Breast epithelium (tissue), 4 donors: ENCODE measurements at places on chromosomes 5 and 9. TPM values are rescaled to one million over a fixed set of nuclear protein-coding genes. Genes with fewer than 3 reads are reported as not detected.

Gene C7
- total RNA-seq, result 109 TPM

- H3K4me1 ChIP-seq, result peaks cover 8% of the 10 kb centered on the region
- no peak overlapping the region for H3K27ac ChIP-seq
- H3K27me3 ChIP-seq, result no peaks in the 10 kb centered on the region
- no peaks in the 10 kb centered on the region for H3K36me3 ChIP-seq
- DNase-seq, result no peak
These were observed 487.2 kb upstream of the TUSC1 start for GRCh38 chr9:26165426-26165825.

- H3K27ac ChIP-seq, result no peak overlapping the region
- no peaks in the 10 kb centered on the region for H3K4me1 ChIP-seq
- no peaks in the 10 kb centered on the region for H3K27me3 ChIP-seq
- no peak overlapping the region for H3K4me3 ChIP-seq
- DNase-seq, result no peak
- no peaks in the 10 kb centered on the region for H3K36me3 ChIP-seq
These were observed 302.4 kb downstream of the MAT2B start for GRCh38 chr5:163807781-163808180.

GRCh38 chr5:111224561-111225345 lies 569 bp downstream of the CAMK4 start:
- H3K4me1 ChIP-seq, result no peaks in the 10 kb centered on the region
- no peaks in the 10 kb centered on the region for H3K36me3 ChIP-seq
- DNase-seq, result no peak

Gene C9orf153
- 0.59 TPM for total RNA-seq

Gene PAEP
- total RNA-seq, result not detected

DNA sequence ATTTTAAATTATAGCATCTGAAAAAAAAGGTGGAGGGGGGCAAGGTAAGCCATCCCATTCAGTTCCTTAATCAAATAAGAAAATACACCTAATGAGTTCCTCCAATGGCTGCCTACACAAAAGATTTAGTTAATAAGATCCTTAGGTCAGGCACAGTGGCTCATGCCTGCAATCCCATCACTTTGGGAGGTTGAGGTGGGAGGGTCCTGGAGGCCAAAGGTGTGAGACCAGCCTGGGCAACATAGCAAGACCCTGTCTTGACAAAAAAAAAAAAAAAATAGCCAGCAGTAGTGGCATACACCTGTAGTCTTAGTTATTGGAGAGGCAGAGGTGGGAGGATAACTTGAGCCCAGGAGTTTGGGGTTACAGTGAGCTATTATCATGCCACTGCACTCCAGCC lies 78.4 kb downstream of the ST8SIA4 start:
- H3K4me3 ChIP-seq, result no peak overlapping the region
- H3K4me1 ChIP-seq, result no peaks in the 10 kb centered on the region
- H3K36me3 ChIP-seq, result no peaks in the 10 kb centered on the region

DNA sequence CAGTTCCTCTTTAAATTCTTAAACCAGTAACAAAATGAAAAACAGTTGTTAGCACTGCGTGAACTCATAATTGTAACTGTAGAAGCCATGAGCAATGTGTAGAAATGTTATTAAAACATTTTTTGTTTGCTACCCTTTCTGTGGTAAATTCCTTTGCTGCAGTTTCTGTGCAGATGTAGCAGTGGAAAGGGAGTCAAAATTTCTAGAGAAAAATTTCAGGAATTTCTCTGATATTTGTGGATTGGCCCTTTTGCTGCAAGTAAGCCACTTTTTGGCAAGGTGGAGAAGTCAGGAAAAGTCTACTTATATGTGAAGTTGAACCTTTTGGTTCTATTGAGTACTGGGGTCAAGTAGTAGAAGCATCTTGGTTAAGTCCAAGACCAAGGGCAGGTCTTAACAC lies 10.1 kb downstream of the FBXL7 start:
- no peak overlapping the region for H3K27ac ChIP-seq
- H3K4me1 ChIP-seq, result no peaks in the 10 kb centered on the region
- no peaks in the 10 kb centered on the region for H3K27me3 ChIP-seq
- DNase-seq, result no peak
- no peaks in the 10 kb centered on the region for H3K36me3 ChIP-seq

DNA sequence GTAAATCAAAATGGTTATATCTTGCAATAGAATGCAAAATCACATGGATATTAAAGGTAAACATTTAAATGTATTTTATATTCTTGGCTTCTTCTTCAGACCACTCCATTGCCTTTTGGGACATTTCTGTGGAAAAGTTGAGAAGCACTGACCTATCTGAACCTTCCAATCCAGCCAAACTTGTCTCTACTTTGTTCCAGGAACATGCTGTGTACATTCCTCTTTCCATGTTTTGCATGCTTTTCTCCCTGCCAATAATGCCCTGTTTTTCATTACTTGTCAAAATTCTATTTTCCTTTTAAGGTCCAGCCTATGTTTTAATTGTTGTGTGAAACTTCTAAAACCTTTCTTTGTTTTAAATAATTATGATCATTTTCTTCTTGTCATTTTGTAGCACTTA lies 28.3 kb downstream of the JAK2 start:
- H3K4me3 ChIP-seq, result no peak overlapping the region
- H3K36me3 ChIP-seq, result peaks cover 4% of the 10 kb centered on the region
- no peak for DNase-seq
- no peaks in the 10 kb centered on the region for H3K27me3 ChIP-seq

- no peak for DNase-seq
- no peak overlapping the region for H3K4me3 ChIP-seq
- H3K27ac ChIP-seq, result no peak overlapping the region
- H3K4me1 ChIP-seq, result no peaks in the 10 kb centered on the region
- no peaks in the 10 kb centered on the region for H3K36me3 ChIP-seq
These were observed 250.5 kb upstream of the PDE4D start for GRCh38 chr5:60143942-60144549.

- H3K4me1 ChIP-seq, result no peaks in the 10 kb centered on the region
- H3K4me3 ChIP-seq, result no peak overlapping the region
- no peak for DNase-seq
- H3K36me3 ChIP-seq, result no peaks in the 10 kb centered on the region
- H3K27ac ChIP-seq, result no peak overlapping the region
These were observed 483.7 kb downstream of the RAB3C start for GRCh38 chr5:59066367-59067163.

- no peaks in the 10 kb centered on the region for H3K27me3 ChIP-seq
- DNase-seq, result no peak
- no peaks in the 10 kb centered on the region for H3K4me1 ChIP-seq
These were observed 43.7 kb downstream of the STK10 start for GRCh38 chr5:172144291-172144815.

Gene PCDHB14
- total RNA-seq, result 5.9 TPM

- H3K4me1 ChIP-seq, result no peaks in the 10 kb centered on the region
- peaks cover 25% of the 10 kb centered on the region for H3K27me3 ChIP-seq
- H3K27ac ChIP-seq, result no peak overlapping the region
- peak overlapping the region; percentile 58 for H3K4me3 ChIP-seq
These were observed 399 bp upstream of the FBN2 start for GRCh38 chr5:128538250-128539037.

DNA sequence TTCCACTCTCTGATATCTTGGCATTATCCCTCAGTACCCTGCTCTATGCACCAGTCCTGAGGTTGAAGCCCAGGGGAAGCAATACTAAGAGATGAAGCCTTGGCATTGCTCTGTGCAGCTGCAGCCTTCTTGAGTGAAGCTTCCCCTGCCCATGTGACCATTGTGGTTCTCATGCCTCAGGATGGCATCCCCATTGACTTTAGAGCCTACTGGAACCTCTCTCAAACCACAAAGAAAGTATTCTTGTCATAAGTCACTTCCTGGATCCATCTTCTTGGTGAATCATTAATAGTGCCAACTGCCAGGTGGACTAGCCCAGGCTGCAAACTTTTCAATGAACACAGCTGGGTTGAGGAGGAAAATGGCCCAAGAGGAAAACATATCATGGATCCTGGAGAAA lies 283.9 kb upstream of the RFX3 start:
- H3K27ac ChIP-seq, result no peak overlapping the region
- no peak for DNase-seq
- H3K4me1 ChIP-seq, result no peaks in the 10 kb centered on the region
- no peak overlapping the region for H3K4me3 ChIP-seq
- no peaks in the 10 kb centered on the region for H3K36me3 ChIP-seq

Gene PCDHA7
- total RNA-seq, result 1.3 TPM

DNA sequence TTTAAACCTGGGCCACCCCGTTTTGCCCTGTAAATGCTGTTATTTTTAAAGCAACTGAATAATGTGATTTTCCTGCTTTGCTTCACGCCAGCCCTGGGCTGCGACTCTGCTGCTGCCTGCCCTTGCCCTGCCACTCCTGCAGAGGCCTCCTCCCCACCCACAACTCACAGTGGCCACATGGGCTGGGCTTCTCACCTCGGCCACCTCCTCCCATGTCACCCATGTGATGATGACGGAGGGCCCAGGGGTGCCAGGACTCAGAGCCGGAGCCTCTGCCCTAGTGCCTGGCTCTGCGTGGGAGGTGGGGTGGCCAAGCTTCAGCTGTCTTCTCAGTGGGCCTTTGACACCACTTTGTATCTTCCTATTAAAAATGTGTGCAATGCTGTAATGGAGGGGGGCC lies 48.1 kb upstream of the NKD2 start:
- H3K27me3 ChIP-seq, result no peaks in the 10 kb centered on the region
- no peaks in the 10 kb centered on the region for H3K36me3 ChIP-seq
- no peak overlapping the region for H3K27ac ChIP-seq
- H3K4me3 ChIP-seq, result no peak overlapping the region

GRCh38 chr5:176806137-176806536 lies 4.2 kb upstream of the UNC5A start:
- no peak for DNase-seq
- H3K36me3 ChIP-seq, result no peaks in the 10 kb centered on the region
- H3K4me3 ChIP-seq, result no peak overlapping the region
- H3K27ac ChIP-seq, result no peak overlapping the region
- peaks cover 5% of the 10 kb centered on the region for H3K4me1 ChIP-seq

GRCh38 chr5:116343961-116344360 lies 230.7 kb downstream of the SEMA6A start:
- no peaks in the 10 kb centered on the region for H3K4me1 ChIP-seq
- no peaks in the 10 kb centered on the region for H3K27me3 ChIP-seq
- H3K27ac ChIP-seq, result no peak overlapping the region

Gene IFNE
- total RNA-seq, result not detected
